ENCODE measurements at places on chromosomes 1 and 21.
A peak's percentile ranks its signal among the peaks of the same experiment; 100 is the strongest.

DNA sequence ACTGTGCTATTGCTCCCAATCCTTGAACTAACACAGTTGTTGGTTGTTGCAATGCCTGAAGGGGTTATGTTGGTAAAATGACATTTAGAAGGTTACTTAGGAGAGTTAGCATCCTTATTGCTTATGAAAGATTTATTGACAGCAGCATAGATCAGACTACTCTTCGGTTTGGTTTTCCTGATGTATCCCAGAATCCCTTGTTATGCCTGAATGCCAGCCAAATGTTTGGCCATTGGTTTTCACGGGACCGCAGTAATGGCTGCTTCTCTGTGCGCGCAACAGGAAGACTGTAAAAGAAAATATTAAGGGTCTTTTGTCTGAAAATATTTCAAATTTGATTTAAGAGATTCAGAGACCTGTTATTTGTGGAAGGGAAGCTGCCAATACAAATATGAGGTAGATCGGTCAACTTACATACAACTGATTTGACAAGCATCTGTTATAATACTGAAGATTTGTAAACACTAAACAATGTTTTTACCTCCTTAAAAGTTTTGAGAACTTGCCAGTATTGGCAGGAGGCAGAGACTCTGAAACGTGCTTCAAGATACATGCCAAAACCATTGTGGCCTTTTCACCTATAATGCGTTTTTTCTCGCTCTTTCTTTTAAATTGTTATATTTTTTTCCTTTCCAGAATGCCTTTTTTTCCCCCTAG is 8.3 kb downstream of the NFIA start:
- H3K4me3 ChIP-seq: no peak overlapping the region
- no peak for DNase-seq
- H3K4me1 ChIP-seq: no peaks in the 10 kb centered on the region
- H3K36me3 ChIP-seq: no peaks in the 10 kb centered on the region
- peak overlapping the region; percentile 6 for H3K27ac ChIP-seq

DNA sequence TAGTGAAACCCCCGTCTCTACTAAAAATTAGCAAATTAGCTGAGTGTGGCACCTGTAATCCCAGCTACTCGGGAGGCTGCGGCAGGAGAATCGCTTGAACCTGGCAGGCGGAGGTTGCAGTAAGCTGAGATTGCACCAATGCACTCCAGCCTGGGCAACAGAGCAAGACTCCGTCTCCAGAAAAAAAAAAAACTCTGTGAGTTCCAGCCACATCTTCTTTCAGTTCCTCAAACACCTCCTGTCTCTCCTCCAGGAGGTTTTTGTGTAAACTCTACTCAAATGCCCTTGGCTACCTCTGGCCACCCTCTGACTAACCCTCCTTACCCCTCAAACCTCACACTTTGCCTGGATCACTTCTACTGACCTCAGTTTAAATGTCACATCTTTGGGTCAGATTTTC is 38.1 kb downstream of the RCSD1 start:
- H3K27ac ChIP-seq: no peak overlapping the region
- DNase-seq: no peak
- no peaks in the 10 kb centered on the region for H3K36me3 ChIP-seq
- H3K27me3 ChIP-seq: no peaks in the 10 kb centered on the region
- H3K4me3 ChIP-seq: no peak overlapping the region

GRCh38 chr1:41501581-41501980 is 17.1 kb upstream of the EDN2 start:
- no peaks in the 10 kb centered on the region for H3K27me3 ChIP-seq
- no peak overlapping the region for H3K4me3 ChIP-seq
- DNase-seq: no peak
- peak overlapping the region; percentile 87 for H3K27ac ChIP-seq
- no peaks in the 10 kb centered on the region for H3K36me3 ChIP-seq

GRCh38 chr1:202376247-202376646 is 27.7 kb downstream of the PPP1R12B start:
- H3K4me3 ChIP-seq: no peak overlapping the region
- H3K4me1 ChIP-seq: no peaks in the 10 kb centered on the region
- no peaks in the 10 kb centered on the region for H3K27me3 ChIP-seq

- no peak overlapping the region for H3K27ac ChIP-seq
- H3K36me3 ChIP-seq: no peaks in the 10 kb centered on the region
- no peak for DNase-seq
- no peaks in the 10 kb centered on the region for H3K27me3 ChIP-seq
Measured at GRCh38 chr1:177947623-177948022, 22.2 kb downstream of the SEC16B start.

- H3K27me3 ChIP-seq: no peaks in the 10 kb centered on the region
- no peaks in the 10 kb centered on the region for H3K36me3 ChIP-seq
- H3K4me3 ChIP-seq: no peak overlapping the region
- DNase-seq: no peak
Measured at GRCh38 chr1:182671750-182672486, 12.5 kb downstream of the RGS8 start.

DNA sequence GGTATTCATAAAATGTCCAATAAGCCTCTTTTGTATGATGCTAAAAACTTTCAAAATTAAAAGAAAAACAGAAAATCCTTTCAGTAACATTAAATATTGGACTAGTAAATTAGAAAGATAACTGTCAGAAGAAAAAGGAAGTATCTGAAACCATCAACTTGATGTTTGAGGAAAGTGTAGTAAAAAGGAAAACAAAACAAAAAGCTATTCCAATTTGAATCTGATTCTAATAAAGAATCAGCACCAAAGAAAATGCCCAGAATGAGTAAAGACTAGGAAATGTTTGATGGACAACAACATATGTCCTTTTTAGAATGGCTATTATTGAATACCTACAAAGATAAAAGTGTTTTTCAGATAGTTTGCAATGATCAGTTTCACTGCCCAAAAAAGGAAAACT is 79.9 kb upstream of the RBM34 start:
- H3K27me3 ChIP-seq: no peaks in the 10 kb centered on the region
- no peaks in the 10 kb centered on the region for H3K36me3 ChIP-seq

- H3K36me3 ChIP-seq: no peaks in the 10 kb centered on the region
- no peaks in the 10 kb centered on the region for H3K27me3 ChIP-seq
- peaks cover 2% of the 10 kb centered on the region for H3K4me1 ChIP-seq
- H3K27ac ChIP-seq: no peak overlapping the region
- no peak for DNase-seq
- no peak overlapping the region for H3K4me3 ChIP-seq
Measured at GRCh38 chr1:168347630-168348029, 67.0 kb downstream of the TBX19 start.

GRCh38 chr1:94541246-94542087 is at the start of gene F3:
TSS of gene F3 (minus strand) at chr1:94541759. CDS start at chr1:94541636, 123 bp downstream.
- peak; percentile 93 for DNase-seq
- H3K27me3 ChIP-seq: no peaks in the 10 kb centered on the region
- H3K4me3 ChIP-seq: peak within 1 kb of the TSS; percentile 91
- no peaks in the 10 kb centered on the region for H3K36me3 ChIP-seq
- H3K4me1 ChIP-seq: peaks cover 4% of the 10 kb centered on the region

DNA sequence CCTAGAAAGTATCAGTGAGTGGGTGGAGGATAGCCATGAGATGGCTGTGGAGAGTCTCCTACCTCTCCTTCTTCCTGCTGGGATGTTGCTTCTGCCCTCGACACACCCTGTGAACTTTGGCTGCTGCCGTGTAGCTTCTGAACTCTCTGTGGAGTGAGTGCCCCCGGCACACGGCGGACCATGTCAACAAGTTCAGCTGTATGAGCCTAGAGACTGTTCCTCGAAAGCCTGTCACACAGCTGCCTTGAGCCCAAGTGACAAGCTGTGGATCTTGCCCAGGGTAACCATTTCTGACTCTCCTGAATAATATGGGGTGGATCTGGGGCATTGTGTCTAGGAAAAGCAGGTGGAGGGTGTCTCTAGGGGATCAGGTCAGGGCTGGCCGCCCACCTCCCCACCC is 143.2 kb downstream of the NOS1AP start:
- no peaks in the 10 kb centered on the region for H3K27me3 ChIP-seq
- H3K27ac ChIP-seq: peak overlapping the region; percentile 83
- no peak overlapping the region for H3K4me3 ChIP-seq
- no peak for DNase-seq
- no peaks in the 10 kb centered on the region for H3K36me3 ChIP-seq

Data from breast epithelium (tissue), 4 donors.